ENCODE measurements at places on chromosomes 5 and 9. TPM values are rescaled to one million over a fixed set of nuclear protein-coding genes. Genes with fewer than 3 reads are reported as not detected.
A peak's percentile ranks its signal among the peaks of the same experiment; 100 is the strongest.

Gene MAMDC2
- polyA plus RNA-seq, result 0.81 TPM

DNA sequence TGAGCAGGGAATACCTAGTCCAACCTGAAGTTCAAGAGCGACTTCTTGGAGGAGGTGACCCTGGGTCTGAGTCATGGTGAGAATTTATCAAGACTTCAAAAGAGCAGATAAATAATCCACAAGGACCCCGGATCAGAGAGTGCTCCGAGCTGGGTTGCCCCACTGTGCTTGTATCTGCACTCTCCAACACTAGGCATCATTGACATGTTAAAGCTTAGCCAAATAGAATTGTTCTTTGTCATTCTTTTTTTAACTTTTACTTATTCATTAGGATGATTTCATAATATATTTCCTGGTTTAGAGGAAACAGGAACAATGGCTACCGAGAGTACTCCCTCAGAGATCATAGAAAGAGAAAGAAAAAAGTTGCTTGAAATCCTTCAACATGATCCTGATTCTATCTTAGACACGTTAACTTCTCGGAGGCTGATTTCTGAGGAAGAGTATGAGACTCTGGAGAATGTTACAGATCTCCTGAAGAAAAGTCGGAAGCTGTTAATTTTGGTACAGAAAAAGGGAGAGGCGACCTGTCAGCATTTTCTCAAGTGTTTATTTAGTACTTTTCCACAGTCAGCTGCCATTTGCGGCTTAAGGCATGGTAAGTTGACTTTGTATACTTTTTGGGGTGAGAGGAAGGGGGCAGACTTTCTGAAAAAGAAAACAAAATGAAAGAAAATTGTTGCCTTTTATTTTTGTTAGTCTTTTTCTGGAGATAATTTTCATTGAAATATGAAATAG is at the start of gene CARD6:
Gene CARD6 (plus strand): TSS at position 300 of the 738 bp plus-strand sequence. CDS start 16 bp downstream, at position 316.
- DNase-seq, result peak; percentile 19

Gene OMD
- polyA plus RNA-seq, result 0.09 TPM

DNA sequence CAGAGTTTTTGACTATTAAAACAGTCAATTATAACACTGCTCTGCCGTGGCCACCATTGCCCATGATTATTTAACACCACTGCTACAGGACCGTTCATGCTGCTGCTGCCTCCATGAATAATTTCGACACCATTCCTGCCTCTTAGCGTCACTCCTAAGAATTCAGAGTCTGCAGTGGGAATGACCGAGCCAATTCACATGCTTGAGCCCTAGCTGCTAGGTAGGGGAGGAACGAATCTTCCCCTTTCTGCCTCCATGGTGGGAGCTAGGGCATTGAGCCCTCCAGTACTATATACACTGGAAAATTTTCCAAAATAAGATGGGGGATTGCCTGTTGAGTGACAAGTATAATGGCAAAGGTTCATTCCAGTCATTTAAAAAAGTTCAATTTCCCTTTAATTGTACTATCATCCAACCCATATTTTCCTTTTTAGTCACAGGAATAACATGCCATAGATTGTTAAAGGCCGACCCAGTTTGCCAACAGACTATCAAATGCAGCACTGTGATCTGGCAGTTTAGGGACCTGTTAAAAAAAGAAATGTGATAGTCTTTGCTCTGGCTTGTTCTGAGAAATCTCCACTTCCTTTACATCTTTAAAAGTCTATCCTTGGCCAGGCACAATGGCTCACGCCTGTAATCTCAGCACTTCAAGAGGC is 13.5 kb upstream of the B4GALT1 start:
- DNase-seq, result no peak

DNA sequence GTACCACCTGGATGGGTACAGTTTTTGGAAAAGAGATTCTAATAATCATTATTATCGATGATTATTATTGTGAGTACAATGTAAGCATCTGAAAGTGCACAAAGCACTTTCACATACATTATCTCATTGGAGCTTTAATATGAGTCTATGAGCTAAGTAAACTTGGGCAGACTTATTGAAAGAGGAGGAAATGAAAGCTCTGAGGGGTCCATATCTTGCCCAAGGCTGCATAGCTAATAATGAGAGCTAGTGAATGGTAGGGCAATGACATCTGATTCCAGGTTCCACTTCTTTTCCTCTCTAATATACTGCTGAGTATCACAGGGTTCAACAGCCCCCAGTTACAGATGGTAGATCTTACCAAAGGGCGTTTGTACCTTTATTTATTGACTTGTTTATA is 26.1 kb downstream of the TIMD4 start:
- DNase-seq, result no peak

Gene SPINK4
- polyA plus RNA-seq, result not detected

Gene ZNF483
- 2.7 TPM for polyA plus RNA-seq

Gene WDR38
- polyA plus RNA-seq, result not detected

- DNase-seq, result no peak
These were observed 72.0 kb upstream of the IQGAP2 start for GRCh38 chr5:76331126-76331525.

DNA sequence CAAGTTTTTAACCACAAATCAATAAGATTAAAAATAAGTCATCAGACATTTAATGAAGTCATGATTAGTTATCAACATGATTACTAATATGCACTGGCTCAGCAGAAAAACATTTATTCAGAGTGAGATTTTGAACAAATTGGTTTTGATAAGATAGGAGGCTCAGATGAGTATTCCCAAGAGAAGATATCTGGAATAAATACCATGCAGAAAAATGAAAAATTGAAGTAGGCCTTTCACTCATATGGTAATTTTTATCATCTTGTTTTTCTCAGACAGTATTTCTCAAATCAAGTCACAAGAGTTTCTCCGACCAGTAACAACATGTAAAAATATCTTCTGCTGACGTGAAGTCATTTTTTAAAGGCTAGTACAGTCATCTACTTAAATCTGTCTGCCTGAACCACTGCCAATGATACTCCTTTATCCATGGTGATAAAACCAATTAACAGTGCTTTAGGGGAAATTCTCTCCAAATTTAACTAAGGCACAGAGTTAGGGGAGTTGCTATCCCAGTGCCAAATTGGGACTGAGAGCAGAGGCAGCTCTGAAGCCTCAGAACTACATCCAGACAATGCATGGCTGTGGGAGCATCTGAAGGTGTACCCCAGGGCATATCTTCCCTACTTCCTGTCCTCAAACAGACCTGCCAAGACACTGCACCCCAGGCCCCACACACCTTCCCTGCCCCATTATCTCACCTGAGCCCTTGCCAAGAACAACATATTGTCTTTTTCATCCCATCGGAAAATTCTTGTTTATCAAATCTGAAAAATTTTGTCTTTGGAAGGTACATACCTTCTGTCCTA is 105.5 kb upstream of the TSLP start:
- no peak for DNase-seq

DNA sequence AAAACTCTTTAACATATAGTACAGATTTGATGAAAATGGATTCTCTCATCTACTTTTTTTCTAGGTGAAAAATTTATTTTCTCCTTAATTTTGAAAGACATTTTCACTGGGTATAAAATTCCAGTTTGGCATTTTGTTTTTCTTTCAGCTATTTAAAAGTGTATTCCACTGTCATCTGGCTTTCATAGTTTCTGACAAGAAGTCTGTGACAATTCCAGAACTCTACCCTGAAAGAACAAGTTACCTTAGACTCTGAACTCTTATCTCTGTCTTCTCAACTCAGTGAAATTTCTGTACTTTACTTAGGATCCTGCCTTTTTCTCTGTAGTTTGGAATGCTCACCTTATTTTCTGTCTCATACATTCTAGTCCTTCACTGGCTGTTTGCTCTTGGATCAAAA is 161.7 kb downstream of the RANBP17 start:
- DNase-seq, result no peak

Gene FGF1
- polyA plus RNA-seq, result not detected

GRCh38 chr9:98453589-98454311 is 198.3 kb upstream of the TBC1D2 start:
- no peak for DNase-seq

DNA sequence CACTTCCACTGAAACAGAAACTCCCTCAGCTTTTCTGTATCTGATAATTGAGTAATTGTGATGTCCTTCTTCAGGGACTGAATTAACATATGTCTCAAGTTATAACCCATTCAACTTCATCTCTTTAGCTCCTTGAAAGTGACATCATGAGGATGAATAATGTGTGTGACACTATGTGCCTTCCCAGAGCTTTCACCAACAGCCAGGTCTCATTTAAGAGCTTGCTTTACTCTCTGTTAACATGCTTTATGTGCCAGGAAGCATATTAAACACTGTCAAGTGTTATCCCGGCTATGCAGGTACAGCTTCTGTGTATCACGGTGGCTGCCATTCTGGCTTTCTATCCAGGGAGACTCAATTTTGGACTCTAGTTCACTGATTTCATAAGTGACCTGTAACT is 799.9 kb downstream of the CDH12 start:
- no peak for DNase-seq
